Thyroid gland (tissue), 4 donors: ENCODE measurements at places on chromosomes 3 and 15. TPM values are rescaled to one million over a fixed set of nuclear protein-coding genes. Genes with fewer than 3 reads are reported as not detected.
A peak's percentile ranks its signal among the peaks of the same experiment; 100 is the strongest.

POLR2H gene
- 113 TPM for total RNA-seq

RARRES1 gene
- 4.8 TPM for total RNA-seq

DNA sequence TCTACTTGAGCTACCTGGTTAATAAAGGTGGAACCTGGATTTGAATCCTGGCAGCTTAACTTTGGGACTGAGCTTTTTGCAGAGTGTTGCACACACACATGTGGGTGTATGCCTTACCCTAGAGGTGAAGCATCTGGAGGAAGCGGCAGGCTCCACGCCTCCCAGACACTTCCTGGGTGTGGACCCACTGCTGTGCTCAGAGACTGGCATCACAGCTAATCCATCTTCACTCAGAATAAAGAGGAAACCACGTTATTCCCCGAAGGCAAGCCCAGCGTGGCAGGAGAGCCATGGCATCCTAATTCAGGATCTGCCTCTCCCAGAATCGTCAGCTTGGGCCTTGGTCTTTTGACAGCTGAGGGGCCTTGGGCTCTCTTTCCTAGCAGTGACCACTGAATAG lies 25.5 kb downstream of the CCDC13 start:
- H3K4me1 ChIP-seq = peaks cover 79% of the 10 kb centered on the region
- H3K4me3 ChIP-seq = no peak overlapping the region
- no peaks in the 10 kb centered on the region for H3K27me3 ChIP-seq
- no peak for DNase-seq
- H3K36me3 ChIP-seq = no peaks in the 10 kb centered on the region

- no peak overlapping the region for H3K4me3 ChIP-seq
- peak; percentile 64 for DNase-seq
- peaks cover 13% of the 10 kb centered on the region for H3K4me1 ChIP-seq
Measured at GRCh38 chr3:48157950-48158376, 30.3 kb downstream of the CDC25A start.

DNA sequence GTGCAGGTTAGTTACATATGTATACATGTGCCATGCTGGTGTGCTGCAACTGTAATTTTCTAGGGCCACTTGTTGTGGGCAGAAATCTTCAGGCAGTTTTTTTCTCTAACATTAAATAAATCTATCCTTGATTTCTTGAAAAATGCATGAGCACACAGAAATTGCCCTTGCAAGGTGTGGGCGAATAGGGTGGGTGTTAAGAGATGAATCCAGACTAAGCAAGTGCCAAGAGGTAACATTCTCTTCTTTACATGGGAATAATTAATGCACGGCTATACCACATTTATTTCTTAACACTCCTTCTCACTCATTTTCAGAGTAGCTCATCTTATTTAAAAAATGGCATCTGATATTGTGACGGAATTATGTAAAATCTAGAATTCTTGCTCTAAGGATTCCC lies 719.6 kb downstream of the AGBL1 start:
- no peak for DNase-seq
- H3K4me3 ChIP-seq = no peak overlapping the region
- H3K36me3 ChIP-seq = no peaks in the 10 kb centered on the region

DNA sequence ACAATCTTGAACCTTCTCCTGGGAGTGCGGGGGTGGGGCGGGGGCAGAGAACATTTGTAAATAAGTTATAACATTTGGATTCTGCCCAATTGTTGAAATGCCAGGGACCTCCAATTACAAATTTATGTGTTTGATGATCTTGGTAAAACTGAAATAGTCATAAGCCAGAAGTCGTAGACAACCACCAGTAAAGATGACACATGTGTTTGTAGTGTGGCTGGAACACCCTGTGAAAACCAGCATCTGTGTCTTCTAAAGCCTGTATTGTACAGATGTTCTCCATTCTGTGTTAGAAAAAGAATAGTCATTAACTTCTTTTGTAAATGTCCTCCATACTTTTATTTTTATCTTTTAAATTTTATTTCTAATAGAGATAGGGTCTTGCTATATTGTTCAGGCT lies 61.8 kb downstream of the ARIH1 start:
- no peak for DNase-seq
- H3K36me3 ChIP-seq = no peaks in the 10 kb centered on the region
- no peak overlapping the region for H3K27ac ChIP-seq
- H3K4me1 ChIP-seq = peaks cover 15% of the 10 kb centered on the region
- H3K27me3 ChIP-seq = no peaks in the 10 kb centered on the region

GRCh38 chr3:42257007-42257406 lies 9.0 kb downstream of the CCK start:
- H3K4me1 ChIP-seq = no peaks in the 10 kb centered on the region
- DNase-seq = no peak
- no peaks in the 10 kb centered on the region for H3K27me3 ChIP-seq
- no peaks in the 10 kb centered on the region for H3K36me3 ChIP-seq
- H3K4me3 ChIP-seq = no peak overlapping the region
